Activated CD8-positive, alpha-beta T cell treated with anti-CD3 and anti-CD28 coated beads, Interleukin-2, amount 10 ng/mL, durations not matched to agents 7 days and 5 days (primary cell): ENCODE measurements at places on chromosomes 2 and 18. TPM values are rescaled to one million over a fixed set of nuclear protein-coding genes. Genes with fewer than 3 reads are reported as not detected.

The ALPG gene
- total RNA-seq = not detected

GRCh38 chr2:33491441-33492084 lies 15.1 kb downstream of the RASGRP3 start:
- H3K27me3 ChIP-seq = peaks cover 4% of the 10 kb centered on the region
- no peak overlapping the region for H3K27ac ChIP-seq
- H3K4me1 ChIP-seq = peaks cover 26% of the 10 kb centered on the region

GRCh38 chr2:105438104-105438929 lies 39.5 kb upstream of the FHL2 start:
- H3K4me1 ChIP-seq = no peaks in the 10 kb centered on the region
- no peak overlapping the region for H3K4me3 ChIP-seq
- H3K27ac ChIP-seq = no peak overlapping the region
- H3K27me3 ChIP-seq = peaks cover 12% of the 10 kb centered on the region
- H3K36me3 ChIP-seq = no peaks in the 10 kb centered on the region

GRCh38 chr2:152600697-152601096 lies 116.6 kb downstream of the PRPF40A start:
- peaks cover 6% of the 10 kb centered on the region for H3K4me1 ChIP-seq
- H3K27ac ChIP-seq = no peak overlapping the region
- H3K4me3 ChIP-seq = no peak overlapping the region
- H3K36me3 ChIP-seq = no peaks in the 10 kb centered on the region
- no peak for DNase-seq
- no peaks in the 10 kb centered on the region for H3K27me3 ChIP-seq

GRCh38 chr2:125643128-125643527 lies 1012.8 kb upstream of the GYPC start:
- H3K4me3 ChIP-seq = no peak overlapping the region
- no peaks in the 10 kb centered on the region for H3K27me3 ChIP-seq
- no peaks in the 10 kb centered on the region for H3K36me3 ChIP-seq
- no peaks in the 10 kb centered on the region for H3K4me1 ChIP-seq
- no peak overlapping the region for H3K27ac ChIP-seq

The OST4 gene
- 334 TPM for total RNA-seq

- H3K4me1 ChIP-seq = no peaks in the 10 kb centered on the region
- no peak for DNase-seq
- peaks cover 2% of the 10 kb centered on the region for H3K27me3 ChIP-seq
- H3K27ac ChIP-seq = no peak overlapping the region
Measured at GRCh38 chr2:204583773-204584172, 38.5 kb downstream of the PARD3B start.

The TLX2 gene
- 0.34 TPM for total RNA-seq

The SERPINB10 gene
- total RNA-seq = not detected

DNA sequence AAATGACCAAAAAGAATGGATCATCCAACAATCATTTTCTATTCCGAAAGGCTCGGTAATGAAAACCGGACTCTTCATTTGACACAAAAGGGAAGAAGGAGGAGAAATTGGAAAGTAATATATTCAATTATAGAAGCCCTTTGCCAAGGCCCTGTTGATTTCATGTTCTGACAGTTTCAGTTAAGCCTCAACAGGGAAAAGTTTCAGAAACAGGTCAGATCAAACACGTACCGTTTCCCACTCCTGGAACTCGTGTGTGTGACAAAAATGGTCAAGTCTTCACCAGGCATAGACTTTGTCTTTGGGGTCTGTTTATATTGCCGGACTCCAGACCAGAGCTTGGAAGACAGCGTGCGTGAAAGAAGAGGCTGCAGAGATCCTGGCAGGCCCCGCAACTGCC lies 101.3 kb upstream of the BCL2L11 start:
- peaks cover 7% of the 10 kb centered on the region for H3K4me1 ChIP-seq
- peaks cover 2% of the 10 kb centered on the region for H3K27me3 ChIP-seq
- no peak overlapping the region for H3K4me3 ChIP-seq
- H3K27ac ChIP-seq = no peak overlapping the region

- no peaks in the 10 kb centered on the region for H3K36me3 ChIP-seq
- H3K4me3 ChIP-seq = no peak overlapping the region
Measured at GRCh38 chr2:234548695-234549420, 52.0 kb upstream of the ARL4C start.

GRCh38 chr2:42838133-42838532 lies 45.8 kb upstream of the HAAO start:
- H3K4me3 ChIP-seq = no peak overlapping the region
- DNase-seq = no peak
- no peaks in the 10 kb centered on the region for H3K4me1 ChIP-seq
- no peak overlapping the region for H3K27ac ChIP-seq

The NOL4 gene
- not detected for total RNA-seq
